Amygdala (tissue), 56 donors: ENCODE measurements at places on chromosomes 11 and 22.

- DNase-seq, result no peak
These were observed 6.7 kb upstream of the CYTH4 start for GRCh38 chr22:37275622-37276021.

GRCh38 chr11:87555101-87555500 lies 517.4 kb downstream of the TMEM135 start:
- DNase-seq, result no peak

DNA sequence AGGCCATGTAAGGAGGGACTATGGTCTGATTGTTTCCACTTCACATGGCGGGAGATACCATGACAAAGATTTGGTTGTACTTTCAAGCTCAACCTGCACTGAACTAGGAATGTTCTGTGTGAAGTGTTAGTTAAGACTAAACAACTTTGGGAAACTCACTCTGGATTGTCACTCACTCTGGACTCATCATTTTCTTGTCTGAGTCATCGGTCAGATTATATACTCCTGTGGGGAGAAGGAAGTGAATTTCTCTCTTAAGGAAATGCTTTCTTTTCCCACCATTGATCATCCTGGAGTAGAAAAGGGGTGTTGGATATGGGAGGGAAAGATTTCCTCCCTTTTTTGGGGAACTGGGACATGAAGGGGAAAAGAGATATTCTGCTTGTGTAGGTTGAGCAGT lies 26.9 kb upstream of the CAT start:
- DNase-seq, result no peak

DNA sequence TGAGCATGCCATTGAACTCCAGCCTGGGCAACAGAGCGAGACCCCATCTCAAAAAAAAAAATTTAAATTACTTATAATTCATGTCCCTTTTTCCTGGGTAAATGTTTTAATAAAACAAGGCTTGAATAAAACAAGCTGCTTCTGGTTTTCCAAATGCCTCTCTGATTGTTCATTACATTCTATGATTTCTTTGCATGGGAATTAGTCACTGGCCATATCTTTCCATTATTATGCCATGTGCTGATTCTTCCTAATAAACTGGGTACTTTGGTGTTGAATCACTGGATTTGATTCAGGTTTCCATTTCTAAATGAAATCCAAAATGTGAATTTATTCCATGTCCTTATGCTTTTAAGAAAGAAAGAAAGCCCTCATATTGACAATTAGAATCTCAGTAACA lies 42.6 kb downstream of the ZNF215 start:
- DNase-seq, result no peak

- DNase-seq, result no peak
These were observed 1.0 kb downstream of the ZBTB16 start for GRCh38 chr11:114060392-114061047.

DNA sequence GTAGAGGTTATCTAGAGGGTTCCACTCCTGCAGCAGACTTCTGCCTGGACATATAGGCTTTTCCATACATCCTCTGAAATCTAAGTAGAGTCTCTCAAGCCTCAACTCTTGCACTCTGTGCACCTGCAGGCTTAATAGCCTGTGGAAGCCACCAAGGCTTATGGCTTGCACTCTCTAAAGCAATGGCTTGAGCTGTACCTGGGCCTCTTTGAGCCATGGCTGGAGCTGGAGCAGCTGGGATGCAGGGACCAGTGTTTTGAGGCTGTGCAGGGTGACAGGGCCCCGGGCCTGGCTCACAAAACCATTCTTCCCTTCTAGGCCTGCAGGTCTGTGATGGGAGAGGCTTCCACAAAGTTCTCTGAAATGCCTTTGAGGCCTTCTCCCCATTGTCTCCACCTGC lies 2.9 kb upstream of the NXPE4 start:
- DNase-seq, result no peak

GRCh38 chr11:7694235-7694634 lies 12.0 kb downstream of the OVCH2 start:
- DNase-seq, result no peak

DNA sequence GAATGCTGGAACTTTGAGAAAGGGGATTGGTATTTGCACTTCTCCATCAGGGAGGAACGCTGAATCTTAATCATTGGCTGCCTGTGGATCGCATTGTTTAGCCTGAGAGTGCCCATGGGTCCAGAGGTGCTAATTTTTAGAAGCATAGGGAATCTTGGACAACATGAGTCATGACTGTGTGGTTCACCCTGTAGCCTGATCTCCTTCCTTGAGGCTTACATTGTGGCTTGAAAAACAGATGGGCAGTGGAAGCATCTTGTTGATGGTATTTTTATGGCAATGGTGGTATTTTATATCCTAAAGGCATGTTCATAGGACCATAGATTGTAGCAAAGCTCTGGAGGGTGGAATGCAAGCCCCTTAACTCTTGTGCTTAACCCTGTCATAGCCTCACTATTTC lies 99.2 kb upstream of the DBX1 start:
- no peak for DNase-seq

DNA sequence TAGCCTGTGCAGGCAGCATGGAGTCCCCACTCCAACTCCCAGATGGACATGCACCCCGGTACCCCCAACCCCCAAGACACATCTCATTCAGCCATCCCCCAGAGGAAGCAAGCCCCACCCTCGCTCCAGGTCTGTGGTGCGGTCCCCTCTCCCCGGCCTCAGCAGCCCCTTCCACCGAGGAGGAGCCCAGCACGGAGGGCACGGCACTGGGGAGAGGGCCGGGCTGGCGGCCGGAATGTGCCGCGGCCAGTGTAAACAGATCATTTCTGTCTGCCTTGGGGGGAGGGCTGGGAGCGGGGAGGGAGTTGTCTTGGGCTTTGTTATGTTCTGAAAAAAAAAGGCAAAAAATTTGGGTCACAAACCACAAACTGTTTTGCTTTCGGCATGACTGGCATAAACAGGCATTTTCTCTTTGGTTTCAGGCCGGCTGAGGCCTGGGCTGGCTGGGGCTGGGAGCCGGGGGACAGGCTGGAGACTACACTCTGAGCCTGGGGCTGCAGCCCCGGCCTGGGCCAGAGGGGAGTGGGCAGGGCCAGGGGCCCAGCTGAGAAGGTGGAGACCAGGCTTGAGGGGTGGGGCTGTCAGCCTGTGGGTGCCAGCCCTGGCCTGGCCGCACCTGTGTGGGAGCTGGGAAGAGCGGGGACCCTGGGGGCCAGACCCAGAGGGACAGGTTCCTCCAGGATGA lies 16.8 kb downstream of the IGF2 start:
- no peak for DNase-seq

- DNase-seq, result no peak
These were observed 73.7 kb upstream of the CTSC start for GRCh38 chr11:88411265-88411664.

DNA sequence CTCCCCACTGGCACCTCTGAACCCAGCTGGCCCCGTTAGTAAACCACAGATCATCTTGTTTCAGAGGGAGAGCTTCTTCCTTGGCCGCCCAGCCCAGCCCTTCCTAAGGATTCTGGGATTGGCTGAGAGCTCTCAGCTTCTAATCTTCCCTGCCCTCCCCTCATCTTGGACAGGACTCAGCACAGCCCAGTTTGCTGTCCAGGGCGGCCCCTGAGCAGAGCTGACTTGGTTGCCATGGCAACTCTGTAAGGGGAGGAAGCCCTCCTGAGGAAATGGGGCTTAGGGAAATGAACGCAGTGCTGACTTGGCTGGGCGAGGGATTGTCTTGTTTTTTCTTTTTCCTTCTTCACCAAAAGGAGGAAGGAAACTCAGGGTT lies 4.6 kb downstream of the APOL4 start:
- DNase-seq, result no peak

GRCh38 chr11:117579161-117579560 lies 217.9 kb downstream of the DSCAML1 start:
- no peak for DNase-seq

GRCh38 chr22:45775062-45775461 lies 103.4 kb downstream of the ATXN10 start:
- no peak for DNase-seq

DNA sequence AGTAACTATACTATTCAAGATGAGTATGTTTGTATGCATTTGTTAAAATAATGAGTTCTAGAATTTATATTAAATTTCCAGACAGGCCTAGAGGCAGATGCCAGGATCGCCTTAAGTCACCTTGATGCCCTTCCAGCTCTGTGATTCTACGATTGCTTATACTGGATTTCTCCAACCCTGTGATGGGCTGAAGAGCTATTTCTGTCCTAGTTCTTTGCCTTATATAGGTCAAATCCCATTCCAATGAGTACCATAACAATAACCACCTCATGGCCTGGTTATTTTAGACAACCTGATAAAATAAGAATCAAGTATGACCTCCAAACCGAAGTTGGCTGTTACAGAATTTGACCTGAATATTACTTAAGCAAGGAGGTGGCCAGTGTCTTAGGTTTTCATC lies 79.8 kb upstream of the BLID start:
- no peak for DNase-seq

GRCh38 chr11:19811380-19811779 lies 98.7 kb downstream of the NAV2 start:
- no peak for DNase-seq

DNA sequence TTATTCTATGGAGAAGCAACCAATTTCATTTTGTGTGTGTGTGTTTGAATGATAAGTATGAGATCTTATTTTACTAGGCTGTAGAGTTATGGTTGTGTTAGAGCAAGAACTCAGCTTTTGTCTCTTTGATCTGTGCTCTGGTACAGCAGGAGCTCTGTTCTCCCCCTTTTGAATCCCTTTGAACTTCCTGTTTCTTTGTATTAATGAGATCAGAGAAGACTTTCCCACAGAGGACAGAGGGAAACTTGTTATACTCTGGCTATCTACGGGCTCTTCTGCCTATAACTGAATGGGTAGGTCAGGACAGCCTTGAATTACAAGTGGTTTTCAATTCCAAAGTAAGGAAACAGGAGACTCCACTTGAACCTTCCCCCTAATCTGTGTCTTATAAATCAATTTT lies 1015.0 kb upstream of the RAG2 start:
- DNase-seq, result no peak

- DNase-seq, result no peak
These were observed 734.5 kb downstream of the METTL15 start for GRCh38 chr11:28842716-28843115.

DNA sequence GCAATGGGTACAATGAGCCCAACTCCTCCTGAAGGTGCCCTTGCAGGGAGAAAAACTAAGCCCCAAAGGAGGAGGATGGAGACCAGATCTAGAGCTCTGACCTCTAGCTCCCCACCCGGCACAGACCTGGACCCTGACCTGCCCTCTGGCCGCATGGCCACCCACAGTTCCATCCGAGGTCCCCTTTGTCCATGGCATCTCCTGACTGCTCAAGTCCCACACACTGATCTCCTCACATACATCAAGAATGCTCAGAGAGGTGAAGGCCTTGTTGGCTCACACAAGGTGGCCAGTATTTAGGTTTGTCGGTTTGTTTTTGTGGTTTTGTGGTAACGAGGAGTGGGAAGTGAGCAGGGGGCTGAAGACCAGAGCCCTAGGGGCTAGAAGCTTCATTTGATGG lies 423.5 kb upstream of the B3GAT1 start:
- no peak for DNase-seq

DNA sequence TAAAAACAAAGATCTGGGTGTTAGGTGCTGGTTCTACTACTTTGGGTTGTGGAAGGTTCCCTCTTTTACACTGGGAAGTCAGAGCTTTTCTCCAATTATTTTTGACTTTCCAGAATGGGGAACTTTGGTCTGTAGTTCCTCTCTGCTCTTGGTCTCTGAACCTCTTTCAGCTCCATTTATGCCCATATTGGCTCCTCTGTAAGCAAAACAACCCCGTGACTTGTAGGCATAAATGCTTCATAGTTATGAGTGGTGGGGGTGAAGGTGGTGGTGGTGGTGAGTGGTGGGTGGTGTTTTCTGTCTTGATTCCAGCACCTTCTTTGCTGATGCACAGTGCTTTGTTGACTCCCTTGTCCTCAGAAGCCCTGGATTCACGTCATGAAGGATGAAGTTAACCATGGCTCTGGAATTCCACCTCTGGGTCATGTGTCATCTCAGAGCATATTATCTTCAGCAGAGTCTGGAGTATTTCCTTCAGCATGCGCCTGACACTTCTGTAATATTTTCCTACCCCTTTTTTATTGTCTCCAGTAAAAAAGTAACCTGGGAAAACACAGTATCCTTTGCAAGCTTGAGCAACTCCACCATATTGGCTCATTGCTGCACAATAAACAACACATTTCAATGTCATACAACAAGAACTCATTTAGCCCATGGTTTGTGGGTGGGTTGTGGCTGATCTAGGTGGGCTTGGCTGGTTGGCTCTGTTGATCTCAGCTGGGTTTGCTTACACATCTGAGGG lies 24.1 kb upstream of the GRK3 start:
- no peak for DNase-seq

DNA sequence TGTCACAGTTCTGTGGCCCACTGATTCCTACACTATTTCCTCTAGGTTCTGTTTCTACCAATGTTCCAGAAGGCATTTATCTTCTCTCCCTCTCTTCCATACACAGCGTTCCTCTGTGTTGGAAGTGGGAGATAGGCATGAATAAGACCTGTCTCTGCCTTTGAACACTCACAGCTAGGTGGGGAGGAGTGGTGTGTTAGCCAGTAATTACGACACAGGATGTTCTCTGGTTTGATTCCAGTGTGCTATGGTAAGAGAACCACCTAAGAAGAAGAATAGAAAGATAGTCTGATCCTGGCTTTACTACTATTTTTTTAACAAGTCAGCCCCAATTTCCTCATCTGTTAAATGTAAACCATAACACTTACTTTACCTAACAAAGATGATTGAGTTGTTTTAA lies 200.2 kb upstream of the MTMR2 start:
- no peak for DNase-seq

DNA sequence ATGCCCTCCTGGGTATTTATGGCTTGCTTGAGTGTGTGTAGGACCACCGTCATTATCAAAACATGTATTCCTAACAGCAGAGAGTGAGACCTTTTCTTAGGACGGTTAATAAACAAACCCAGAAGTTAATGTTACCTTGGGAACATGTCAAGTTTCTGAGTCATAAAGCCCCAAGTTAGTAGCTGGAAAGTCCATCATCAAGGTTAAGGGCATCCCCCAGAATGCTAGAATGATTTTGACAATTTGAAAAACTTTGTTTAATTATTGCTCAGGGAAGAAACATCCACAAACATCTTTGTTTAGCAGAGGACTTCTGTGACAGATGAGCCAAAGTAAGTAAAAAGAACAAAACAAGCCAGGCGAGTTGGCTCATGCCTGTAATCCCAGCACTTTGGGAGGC lies 20.0 kb downstream of the CAVIN3 start:
- DNase-seq, result no peak

DNA sequence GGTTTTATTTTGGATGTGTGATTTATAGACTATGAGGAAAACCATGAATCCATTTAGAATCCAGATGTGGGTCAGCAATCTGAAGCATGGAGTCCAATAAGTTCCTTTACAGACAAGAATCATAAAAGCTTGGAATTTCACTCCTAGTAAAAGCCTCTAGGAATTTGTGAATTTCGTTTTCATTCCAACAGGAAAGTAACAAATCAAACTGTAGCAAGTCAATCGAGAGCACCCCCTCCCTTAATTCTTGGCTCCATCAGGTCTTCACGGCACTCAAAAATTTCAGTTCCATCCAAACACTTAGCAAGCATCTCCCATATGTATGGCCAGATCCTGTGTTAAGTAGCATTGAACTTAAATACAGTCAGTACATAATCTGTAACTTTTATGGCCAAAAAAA lies 143.6 kb upstream of the POU2AF2 start:
- no peak for DNase-seq

- DNase-seq, result no peak
These were observed 13.6 kb downstream of the MRPL21 start for GRCh38 chr11:68889948-68890446.

- no peak for DNase-seq
These were observed 22.9 kb downstream of the MMP13 start for GRCh38 chr11:102932678-102933077.

GRCh38 chr22:27494785-27495184 lies 306.8 kb downstream of the MN1 start:
- no peak for DNase-seq

- DNase-seq, result no peak
These were observed 6.6 kb upstream of the SSTR3 start for GRCh38 chr22:37218771-37219411.
